ENCODE measurements at places on chromosomes 13 and 19.

DNA sequence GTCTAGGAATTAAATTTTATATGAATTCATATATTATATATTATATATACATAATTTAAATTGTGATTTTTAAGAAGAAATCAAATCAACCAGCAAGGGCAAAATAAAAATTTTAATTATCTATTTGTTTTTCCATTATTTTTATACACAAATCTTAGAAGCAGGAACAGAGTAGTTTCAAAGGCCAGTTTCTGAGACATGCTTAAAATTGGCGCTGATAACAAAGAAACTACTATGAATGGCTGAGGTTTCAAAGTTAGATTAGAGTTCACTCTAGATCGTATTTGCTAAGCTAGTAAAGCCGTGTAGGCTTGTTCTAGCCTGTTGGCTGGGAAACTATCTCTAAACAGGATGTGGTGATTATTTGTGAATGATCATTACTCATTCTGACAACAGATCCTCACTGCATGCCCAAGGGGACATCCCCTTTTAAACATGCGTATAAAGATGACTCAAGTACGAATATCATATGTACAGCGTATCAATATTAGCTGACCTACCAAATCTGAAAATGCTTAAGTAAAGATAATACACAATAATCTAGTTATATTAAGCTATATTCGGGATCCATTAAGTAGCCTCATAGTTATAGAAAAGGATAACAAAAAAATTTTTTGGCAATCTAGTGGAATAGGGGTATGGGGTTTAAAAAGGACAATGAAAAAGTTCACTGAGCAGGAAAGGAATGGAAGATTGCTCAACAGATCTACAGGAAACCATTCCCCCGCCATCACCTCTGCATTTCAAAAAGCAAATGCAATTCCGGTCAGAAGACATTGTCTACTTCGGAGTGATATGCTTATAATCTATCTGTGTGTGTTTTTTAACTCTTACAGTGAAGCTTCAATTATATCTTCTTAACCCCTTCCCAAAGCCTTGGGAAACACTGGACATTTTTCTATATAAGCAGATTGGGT lies 150.1 kb downstream of the SHISA2 start:
- no peak for DNase-seq

DNA sequence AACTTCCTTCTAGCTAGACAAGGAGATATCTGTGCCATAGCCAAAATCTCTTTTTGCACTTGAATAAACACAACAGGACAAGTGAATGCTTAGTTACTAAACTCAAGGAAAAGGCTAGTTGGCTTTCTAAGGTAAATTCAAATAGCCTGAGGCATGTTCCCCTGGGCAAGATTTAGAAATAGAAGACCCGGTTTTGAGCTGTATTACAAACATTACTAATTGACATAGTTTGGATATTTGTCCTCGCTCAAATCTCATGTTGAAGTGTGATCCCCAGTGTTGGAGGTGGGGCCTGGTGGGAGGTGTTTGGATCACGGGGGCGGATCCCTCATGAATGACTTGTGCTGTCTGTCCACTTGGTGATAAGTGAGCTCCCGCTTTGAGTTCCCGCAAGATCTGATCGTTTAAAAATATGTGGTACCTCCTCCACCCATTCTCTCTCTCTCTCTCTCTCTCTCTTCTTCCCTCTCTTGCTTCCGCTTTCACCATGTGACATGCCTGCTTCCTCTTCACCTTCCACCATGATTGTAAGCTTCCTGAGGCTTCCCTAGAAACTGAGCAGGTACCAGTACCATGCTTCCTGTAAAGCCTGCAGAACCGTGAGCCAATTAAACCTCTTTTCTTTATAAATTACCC lies 3.9 kb upstream of the KBTBD6 start:
- no peak for DNase-seq

DNA sequence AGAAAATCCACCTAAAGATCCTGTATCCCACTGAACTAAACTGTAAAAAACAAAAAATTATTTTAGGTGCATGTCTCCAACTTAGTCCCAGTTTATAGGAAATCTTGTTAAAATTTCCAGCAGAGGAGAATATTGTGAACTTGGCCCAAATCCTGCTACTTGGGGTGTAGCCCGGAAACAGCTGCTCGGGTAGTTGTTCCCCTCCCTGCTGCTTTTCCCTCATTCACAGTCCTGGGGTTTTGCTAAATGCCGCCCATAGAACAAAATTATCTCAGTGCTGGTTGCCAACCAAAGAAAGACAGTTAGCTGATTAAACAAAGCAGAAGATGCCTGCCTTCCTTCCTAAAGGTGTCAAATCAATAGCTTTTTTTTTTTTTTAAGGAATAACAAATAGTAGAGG lies 330.5 kb upstream of the KLF12 start:
- no peak for DNase-seq

DNA sequence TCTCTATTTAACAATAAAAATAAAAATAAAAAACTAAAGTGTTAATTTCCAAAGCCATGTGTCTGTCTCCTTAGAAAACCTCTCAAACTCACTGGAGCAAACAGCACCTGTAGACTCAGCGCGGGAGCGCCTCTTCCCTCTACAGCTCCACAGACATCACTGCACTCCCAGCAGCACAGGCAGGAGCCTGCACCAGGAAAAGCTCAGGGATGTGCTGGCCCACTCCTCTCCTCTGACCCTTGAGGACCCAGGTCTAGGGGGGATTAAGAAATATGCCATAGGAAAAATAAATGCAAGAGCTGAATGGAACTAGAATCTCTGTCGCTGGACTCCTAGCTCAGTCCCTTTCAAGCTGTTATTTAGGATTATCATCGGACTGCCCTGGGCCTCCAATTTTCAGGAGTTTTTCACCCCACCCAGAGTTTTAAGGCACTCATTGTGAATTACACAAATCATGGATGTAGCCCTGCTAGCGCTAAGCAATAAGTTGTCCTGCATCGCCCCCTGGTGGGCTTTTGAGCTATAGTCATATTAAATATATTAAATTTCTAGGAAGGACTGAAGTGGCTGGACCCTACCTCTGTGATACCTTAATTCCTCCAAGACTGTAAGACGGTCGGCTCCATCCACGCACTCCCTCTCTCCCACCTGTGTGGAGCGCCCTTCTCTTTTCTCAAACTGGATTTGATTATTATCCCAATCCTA lies 333.9 kb downstream of the UQCRFS1 start:
- peak; percentile 42 for DNase-seq

GRCh38 chr19:1767464-1767933 lies 14.2 kb downstream of the ONECUT3 start:
- DNase-seq, result no peak

DNA sequence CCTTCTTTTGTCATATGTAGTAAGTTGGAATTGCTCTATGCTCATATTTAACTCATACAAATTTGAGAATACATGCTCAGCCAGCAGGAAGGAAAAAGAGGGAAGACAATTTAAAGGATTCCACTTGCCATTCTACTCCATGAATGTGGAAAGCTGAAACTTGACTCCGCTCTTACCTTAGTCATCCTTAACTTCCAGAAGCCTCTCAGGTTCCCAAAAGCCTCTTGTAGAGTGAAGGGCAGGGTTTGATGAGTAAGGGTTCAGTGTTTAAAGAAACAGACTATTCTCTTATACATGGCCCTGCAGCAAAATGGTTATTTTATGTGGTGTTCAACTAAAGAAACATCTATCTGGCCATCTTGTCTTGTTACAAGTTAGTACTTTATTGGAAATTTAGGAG lies 27.1 kb downstream of the FAM124A start:
- DNase-seq, result no peak

DNA sequence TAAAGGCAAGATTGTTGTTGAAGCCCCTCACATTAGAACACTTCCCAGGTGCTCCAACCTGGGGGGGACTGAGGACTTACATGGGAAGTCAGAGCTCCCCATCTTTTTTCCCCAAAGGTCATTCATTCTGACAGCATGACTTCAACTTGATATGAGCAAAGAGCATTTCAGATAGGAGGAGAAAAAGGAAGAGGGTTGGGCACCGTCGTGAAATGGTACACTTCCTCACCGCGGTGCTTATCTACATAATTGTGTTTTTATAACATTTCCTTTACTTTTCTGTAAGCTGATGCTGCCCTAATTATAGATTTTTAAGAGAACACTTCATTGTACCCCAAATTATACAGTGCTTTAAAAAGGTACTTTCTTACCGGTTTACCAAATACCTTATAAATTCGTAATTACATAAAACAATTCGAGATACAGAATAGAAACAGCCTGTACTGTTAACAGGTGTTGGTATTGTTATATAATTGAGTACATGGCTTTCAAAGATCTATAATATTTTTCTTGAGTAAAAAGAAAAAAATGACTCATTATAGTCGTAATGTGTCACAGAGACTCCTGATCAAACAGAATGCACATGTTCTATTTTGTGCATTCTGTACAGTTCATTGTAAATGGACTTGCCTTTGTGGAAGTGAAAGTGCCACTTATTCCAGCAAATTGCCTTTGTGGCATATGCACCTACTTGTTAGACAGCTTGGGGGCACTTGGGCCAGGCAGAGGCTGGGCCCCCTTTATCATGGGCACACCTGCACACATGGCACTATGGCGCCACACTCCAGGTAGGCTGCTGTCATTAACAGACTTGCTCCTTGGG lies 81.8 kb downstream of the GGACT start:
- DNase-seq, result no peak

DNA sequence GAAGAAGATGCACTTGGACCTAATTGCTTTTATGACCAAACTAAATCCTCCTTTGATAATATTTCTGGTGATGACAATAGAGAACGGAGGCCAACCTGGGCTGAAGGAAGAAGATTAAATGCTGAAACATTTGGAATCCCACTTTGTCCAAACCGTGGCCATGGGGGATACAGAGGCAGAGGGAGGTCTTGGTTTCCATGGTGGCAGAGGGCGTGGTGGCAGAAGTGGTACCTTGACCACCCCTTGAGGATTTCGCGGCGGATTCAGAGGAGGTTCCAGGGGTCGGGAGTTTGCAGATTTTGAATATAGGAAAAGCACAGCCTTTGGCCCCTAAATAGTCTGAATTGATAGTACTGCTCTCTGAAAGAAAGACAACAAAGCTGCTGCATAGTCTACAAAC lies 7.2 kb upstream of the LILRB3 start:
- no peak for DNase-seq

DNA sequence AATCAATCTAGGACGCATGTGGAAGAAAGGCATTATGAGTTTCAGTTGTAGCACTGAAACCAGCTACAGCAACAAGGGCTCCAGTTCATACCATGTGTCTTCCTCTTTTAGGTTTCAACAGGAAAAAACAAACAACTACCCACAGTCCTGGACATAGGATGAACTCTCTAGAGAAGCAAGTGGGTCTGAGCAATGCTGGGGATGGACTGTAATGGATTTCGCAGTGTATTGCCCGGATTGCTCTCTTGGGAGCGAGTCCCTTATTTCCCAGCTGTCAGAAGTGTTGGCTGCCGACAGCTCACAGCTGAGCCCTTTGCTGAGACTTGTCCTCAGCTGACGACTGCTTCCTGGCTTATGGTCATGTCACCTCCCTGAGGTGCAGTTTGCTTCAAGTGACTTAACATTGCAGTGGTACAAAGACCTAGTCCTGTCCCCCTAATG lies 12.1 kb upstream of the MYCBP2 start:
- no peak for DNase-seq

- DNase-seq, result no peak
Measured at GRCh38 chr19:29128203-29128602, 84.7 kb downstream of the UQCRFS1 start.

DNA sequence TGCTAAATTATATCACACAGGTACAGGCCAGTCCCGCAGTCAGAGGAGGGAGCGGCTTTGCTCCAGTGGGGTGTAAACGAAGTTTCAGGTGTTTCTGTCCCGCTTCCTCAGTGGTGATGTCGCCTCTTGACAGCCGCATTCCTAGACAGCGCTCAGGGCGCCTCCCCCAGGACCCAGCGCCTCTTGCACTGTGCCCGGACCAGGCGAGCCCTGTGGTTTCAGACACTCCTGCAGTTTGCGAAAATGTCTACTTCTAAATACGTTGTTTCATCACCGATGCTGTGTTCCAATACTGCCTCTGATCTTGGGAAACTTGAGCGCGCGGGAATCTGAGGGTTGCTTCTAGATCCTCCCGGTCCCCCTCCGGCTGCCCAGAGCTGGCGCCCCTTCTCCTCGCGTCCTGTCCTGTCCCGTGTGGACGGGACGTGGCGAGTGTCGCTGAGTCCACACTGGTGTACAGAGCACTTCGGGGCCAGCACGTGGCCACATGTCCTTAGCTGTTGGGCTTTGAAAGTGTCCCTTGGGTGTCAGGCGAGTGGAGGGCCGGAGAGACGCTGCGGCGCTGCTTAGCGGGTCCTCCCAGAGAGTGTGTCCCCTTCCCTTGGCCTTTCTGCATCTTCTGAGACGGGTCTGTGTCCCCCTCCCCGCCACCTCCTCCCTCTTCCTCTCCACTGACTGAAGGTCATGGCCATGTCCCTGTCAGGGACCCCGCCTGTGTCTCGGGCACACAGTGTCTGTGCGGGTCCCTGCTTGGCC lies 14.6 kb upstream of the RPS15 start:
- DNase-seq, result no peak

GRCh38 chr13:109941951-109942350 lies 155.6 kb upstream of the IRS2 start:
- no peak for DNase-seq

- DNase-seq, result no peak
Measured at GRCh38 chr13:105928048-105928447, 607.4 kb downstream of the EFNB2 start.

GRCh38 chr19:13100841-13101589 lies 1.6 kb downstream of the LYL1 start:
- no peak for DNase-seq

- DNase-seq, result no peak
Measured at GRCh38 chr19:16677055-16677454, 16.1 kb downstream of the TMEM38A start.

GRCh38 chr13:49502954-49503353 lies 7.2 kb downstream of the PHF11 start:
- no peak for DNase-seq

- DNase-seq, result no peak
Measured at GRCh38 chr19:31263328-31263727, 85.9 kb downstream of the TSHZ3 start.

DNA sequence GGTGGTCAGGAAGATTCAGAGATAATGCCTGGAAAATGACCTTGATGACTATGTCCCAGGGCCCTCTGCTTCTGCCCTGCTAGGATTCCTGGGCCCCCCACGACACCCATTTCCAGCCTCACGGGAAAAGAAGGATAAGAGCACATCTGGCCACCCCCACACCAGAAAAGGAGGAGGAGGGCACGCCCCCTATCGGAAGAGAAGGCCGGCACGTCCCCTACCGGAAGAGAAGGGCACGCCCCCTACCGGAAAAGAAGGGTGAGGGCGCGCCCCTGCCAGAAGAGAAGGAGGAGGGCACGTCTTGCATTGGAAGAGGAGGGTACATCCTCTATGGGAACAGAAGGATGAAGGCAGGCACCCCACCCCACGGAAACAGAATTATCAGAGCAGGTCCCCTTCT lies 84.3 kb downstream of the IER2 start:
- no peak for DNase-seq

DNA sequence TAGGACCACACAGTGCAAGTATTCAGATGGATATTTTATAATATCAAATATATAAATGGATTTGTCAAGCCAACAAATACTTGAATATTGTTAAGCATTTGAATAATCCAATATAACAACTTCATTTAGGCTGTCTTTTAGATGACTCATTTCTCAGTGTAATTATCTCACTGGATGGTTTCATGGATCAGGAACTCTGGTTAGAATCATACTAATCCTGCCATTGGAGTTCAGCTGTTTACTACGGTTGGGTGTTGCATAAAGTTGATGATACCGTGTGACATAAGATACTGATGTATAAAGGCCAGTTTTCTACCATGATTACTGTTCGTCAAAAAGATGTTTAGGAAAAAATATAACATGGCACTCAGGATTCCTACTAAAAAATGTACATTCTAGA lies 196.3 kb downstream of the TSHZ3 start:
- no peak for DNase-seq

All from amniotic stem cell (primary cell).